ENCODE measurements at places on chromosomes 2 and 18. TPM values are rescaled to one million over a fixed set of nuclear protein-coding genes. Genes with fewer than 3 reads are reported as not detected.
A peak's percentile ranks its signal among the peaks of the same experiment; 100 is the strongest.

DNA sequence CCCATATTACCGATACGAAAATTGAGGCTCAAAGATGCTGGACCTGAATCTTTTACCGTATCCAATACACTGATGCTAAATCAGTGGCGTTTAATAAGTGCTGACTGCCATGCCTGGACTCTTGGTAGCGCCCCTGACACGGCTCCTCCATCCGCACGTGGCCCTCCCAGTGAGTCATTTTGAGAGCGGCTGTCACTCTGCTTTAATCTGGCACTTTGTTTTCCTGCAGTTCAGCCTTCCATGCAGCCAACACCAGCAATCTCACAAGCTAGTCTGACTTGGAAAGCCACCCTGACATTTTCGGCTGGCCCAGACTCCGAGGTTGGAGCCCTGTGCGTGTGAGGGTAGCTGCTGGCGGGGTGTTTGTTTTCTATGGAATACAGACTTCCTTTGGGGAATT is 155.1 kb upstream of the LMAN1 start:
- no peak for DNase-seq

Gene MEP1B
- 11.3 TPM for total RNA-seq

Gene UGT1A5
- total RNA-seq: 2.1 TPM

Gene EVX2
- total RNA-seq: not detected

GRCh38 chr2:239343946-239344856 is 56.6 kb downstream of the HDAC4 start:
- peak; percentile 23 for DNase-seq

Gene MREG
- total RNA-seq: 8.9 TPM

GRCh38 chr2:52862801-52863200 is 904.8 kb upstream of the CHAC2 start:
- no peak for DNase-seq

- no peak for DNase-seq
Observed at GRCh38 chr2:232537499-232537898, 2.0 kb upstream of the CHRNG start.

- peak; percentile 13 for DNase-seq
Observed at GRCh38 chr2:17171446-17172049, 346.7 kb downstream of the RAD51AP2 start.

Gene FBXO48
- total RNA-seq: 2.1 TPM

Gene ATOH8
- total RNA-seq: 3.4 TPM

GRCh38 chr2:69582582-69583176 is 60.9 kb downstream of the AAK1 start:
- no peak for DNase-seq

GRCh38 chr18:10401521-10401920 is 52.9 kb upstream of the APCDD1 start:
- DNase-seq: no peak

DNA sequence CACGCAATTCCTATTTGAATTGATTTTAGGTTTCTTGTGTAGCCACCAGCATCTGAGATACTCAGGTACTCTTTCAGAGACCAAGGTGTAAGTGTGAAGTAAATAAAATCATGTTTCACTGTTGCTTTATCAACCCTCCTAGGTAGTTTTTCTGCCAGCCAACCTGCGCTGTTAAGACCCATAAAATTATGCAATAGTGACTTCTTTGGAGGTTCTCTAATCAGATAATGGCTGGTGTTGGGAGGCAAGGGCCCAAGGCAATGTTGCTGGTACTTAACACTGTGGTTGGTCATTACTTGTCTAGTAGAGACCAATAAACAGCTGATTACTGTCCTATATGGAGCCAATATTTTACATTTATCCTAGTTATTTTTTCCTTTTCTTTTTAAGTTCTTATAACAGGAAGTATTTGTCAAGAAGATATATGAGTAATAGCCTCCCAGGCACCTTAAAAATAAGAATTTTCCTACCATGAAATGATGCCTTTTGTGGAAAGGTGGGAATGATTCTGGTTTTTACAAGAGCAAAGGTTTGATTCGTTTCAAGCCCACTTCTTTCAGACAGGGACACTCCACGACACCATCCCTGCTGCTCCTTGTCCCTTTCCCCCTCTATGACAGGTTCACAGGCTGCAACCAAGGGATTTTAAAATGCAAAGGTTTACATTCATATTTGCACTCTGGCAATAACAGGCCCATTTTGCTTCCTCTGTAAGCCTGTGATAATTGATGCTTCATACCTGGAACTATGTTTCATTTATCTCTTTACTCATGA is 259.3 kb downstream of the MEIS1 start:
- DNase-seq: no peak

GRCh38 chr2:218128781-218129457 is 3.1 kb downstream of the CXCR2 start:
- no peak for DNase-seq

Gene IL37
- total RNA-seq: 0.64 TPM

GRCh38 chr2:39657287-39657937 is 8.3 kb upstream of the TMEM178A start:
- DNase-seq: no peak

Gene ASPRV1
- total RNA-seq: 1.2 TPM

DNA sequence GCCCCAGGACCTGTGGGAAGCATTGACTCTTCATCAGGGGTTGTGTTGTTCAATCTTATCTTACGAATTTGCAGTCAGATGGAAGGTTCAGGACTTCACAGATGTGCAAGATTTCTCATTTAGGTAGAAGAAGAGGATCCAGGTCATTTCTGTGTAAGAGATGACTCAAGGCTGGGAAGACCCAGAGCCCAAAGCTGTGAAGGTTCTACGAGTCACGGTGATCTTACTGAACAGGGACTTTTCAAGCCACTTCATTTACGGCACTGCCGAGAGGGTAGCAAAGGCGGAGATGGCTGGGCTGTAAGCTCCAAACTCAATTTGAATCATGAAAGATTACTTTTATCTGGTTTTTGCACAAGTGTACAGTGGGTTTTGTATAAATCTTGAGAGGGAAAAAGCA is 228.0 kb upstream of the MEX3C start:
- no peak for DNase-seq

Gene PTPN2
- total RNA-seq: 34.0 TPM

Gene LYPD1
- not detected for total RNA-seq

DNA sequence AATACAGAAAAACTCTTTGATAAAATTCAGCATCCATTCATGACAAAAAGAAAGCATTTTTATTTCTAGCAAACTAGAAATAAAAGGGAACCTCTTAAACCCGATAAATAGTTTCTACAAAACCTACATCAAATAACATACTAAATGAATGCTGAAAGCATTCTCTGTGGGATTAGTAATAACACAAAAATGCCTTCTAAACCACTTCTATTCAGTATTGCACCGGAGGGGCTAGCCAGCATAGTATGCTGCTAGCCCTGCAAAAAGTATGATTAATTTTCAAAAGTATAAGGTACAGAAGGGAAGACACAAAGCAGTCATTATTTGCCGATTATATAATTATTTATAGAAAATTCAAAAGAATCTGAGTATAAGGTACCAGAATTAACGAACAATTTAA is 145.2 kb downstream of the DTNB start:
- no peak for DNase-seq

Gene DYNAP
- total RNA-seq: not detected

Gene TDRD15
- not detected for total RNA-seq

- DNase-seq: no peak
Observed at GRCh38 chr2:186959486-186959885, 110.5 kb upstream of the ZSWIM2 start.

DNA sequence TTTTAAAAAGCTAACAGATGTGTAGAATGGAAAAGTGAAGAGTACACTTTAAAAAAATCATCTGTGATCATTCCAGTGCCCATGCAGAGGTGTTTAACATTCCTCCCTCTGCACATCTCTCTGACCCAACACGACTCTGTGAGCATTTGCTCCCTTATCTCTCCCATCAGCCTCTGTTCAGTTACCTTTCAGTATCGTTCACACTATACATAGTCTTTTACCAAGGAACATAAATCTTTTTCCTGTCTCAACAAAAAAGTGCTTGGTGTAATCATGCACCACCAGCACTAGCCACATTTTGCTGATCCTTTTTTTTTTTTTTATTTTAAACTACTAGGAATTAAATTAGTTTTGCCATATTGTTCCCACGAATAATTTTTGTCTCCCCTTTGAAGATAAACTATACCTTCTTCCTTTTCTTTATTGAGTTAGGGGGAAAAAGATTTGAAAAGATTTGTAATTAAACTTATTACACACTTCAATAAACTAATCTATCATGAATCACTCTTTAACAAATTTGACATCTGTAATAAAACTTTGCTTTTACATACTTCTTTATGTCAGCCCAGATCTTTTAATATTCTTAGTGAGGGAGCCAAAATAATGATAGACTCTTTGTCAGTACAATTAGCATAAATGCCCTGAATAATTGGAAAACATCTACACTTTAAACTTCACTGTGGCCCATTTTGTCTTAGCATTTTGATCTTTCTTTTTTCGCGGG is 489.8 kb upstream of the FANCL start:
- no peak for DNase-seq

DNA sequence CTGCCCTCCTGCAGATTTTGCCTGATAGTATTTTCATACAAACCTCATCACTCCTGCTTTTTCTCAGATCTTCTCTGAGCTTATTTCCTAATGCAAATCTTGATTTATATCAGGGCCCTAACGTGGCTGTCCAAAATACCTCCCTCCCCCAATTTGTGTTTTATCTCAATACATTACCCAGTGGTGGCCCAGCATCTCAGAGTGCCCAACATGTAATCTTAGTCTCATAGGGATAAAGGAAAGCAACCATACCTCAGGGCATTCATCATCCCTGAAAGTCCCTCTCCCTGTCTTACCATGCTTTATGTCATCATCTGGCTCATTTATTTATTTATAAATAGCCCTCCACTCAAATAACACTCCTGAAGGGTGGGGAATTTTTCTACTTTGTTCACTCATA is 135.3 kb downstream of the SLC8A1 start:
- DNase-seq: no peak

DNA sequence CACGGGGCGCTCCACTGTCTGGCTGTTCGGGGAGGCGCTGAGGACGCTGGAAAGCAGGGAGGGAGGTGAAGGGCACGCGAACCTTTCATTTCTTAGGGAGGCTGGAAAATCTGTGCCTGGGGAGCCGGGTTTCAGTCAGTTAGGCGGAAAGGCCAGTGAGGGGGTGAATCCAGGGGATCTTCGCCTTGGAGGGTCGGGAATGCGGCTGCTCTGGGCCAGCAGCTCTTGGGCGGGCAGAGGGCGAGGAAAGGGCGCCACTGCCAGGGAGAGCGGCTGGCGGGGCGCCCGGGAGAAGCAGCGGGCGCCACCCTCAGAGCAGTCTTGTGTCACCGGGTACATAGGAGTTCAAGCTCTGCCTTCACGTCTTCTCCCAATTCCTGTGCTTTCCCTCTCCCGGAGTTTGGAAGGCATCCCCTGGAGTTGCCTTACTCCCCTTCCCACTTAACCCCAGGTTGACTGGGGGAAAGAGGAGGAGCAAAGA is 1.4 kb downstream of the CCDC85A start:
- peak; percentile 16 for DNase-seq

Measured in left colon (tissue), 2 donors.